CD4-positive, alpha-beta T cell (primary cell): ENCODE measurements at places on chromosomes 5 and 9. TPM values are rescaled to one million over a fixed set of nuclear protein-coding genes. Genes with fewer than 3 reads are reported as not detected.

GRCh38 chr5:65880496-65881072 is 45.8 kb upstream of the ERBIN start:
- no peak for DNase-seq

GRCh38 chr9:28317745-28318144 is 744.5 kb upstream of the C9orf72 start:
- no peak for DNase-seq

GRCh38 chr5:168670881-168671575 is 91.9 kb upstream of the PANK3 start:
- no peak for DNase-seq

DNA sequence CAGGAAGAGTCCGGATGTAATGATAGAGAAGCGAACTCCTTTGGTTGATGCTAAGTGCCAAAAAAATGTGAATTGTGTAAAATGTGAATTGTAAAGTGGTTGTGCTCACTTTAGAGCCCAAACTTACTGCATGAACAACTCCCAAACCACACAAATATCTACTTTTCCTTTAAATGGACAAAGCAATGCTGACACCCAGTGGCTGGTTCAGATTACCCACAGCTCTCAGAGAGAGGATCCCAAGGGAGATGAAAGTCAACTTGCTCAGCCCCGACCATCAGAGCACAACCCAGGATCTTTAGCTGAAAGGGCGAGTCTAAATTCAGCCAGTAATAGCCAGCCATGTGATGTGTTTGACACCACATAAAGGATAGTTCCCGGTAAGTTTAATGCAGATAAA is 133.7 kb downstream of the NMUR2 start:
- DNase-seq = peak; percentile 13

DNA sequence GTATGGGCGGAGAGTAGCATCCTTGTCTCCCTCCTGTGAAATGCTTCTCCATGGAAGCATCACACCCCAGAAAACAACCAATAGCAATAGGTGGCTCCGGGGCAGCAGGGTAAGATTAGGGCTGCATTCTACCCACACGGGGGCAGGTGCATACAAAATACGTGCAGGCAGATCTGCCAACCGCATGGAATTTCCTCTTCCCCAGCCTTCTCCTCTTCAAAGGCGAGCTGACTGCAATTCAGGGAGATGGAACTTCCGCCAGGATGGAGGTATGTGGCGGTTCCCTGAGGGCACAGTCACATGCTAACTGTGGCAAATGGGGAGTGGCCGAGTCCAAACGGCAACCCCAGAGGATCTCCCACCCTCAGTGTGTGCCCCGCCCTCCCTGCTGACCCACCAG is 81.5 kb downstream of the LMNB1 start:
- no peak for DNase-seq

DNA sequence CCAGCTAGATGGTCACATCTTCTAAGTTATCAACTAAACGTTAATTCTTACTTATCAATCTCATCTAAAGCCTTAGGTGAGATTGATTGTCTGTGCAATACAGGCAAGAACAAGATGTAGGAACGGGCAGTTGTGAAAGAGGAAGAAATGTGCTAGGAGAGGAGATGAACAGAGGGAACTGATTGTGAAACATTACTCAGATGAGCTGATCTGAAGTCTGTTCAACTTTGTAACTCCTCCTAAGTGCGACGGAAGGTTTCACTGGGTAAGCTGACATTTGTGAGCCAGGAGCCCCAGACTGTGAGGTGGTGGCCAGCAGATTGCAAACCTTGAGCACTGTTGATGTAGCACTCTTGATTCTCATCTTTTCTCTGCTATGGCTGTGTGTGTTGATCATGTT is 204.1 kb downstream of the CD180 start:
- no peak for DNase-seq

DNA sequence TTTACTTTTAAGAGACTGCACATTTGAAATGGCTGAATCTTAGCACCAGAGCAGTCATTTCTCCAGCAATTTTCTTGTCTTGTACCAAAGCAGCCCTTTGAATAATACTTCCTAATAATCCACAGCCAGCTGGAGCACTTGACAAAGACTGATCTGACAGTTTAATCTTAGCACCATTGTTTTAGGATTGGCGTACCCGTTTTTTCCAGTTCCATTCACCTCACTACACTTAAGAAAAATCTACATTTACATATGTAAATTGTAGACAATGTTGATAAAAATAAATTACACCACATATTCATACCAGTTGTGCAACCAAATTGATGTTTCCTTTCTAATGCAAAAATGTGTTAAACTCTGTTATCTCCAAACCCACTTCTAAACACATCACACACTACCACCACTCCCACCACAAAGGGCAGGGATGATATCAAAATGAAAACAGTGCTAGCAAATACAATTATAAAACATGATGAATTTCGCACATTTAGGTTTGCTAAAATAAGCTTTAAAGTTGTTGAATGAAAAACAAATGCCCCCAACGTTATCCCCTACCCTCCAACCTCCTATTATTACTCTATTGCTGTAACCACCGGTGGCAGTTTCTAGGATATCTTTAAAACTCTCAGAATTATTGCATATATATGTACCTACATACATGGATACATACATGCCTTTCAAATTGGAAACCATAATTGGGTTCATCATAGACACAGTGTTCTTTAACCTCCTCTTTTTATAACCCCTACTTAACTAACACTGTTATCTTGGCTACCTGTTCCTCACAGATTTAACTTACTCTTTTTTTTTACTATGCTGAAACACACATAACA is 21.5 kb downstream of the SERINC5 start:
- DNase-seq = no peak

GRCh38 chr5:96087939-96088338 is 126.3 kb upstream of the ELL2 start:
- no peak for DNase-seq

DNA sequence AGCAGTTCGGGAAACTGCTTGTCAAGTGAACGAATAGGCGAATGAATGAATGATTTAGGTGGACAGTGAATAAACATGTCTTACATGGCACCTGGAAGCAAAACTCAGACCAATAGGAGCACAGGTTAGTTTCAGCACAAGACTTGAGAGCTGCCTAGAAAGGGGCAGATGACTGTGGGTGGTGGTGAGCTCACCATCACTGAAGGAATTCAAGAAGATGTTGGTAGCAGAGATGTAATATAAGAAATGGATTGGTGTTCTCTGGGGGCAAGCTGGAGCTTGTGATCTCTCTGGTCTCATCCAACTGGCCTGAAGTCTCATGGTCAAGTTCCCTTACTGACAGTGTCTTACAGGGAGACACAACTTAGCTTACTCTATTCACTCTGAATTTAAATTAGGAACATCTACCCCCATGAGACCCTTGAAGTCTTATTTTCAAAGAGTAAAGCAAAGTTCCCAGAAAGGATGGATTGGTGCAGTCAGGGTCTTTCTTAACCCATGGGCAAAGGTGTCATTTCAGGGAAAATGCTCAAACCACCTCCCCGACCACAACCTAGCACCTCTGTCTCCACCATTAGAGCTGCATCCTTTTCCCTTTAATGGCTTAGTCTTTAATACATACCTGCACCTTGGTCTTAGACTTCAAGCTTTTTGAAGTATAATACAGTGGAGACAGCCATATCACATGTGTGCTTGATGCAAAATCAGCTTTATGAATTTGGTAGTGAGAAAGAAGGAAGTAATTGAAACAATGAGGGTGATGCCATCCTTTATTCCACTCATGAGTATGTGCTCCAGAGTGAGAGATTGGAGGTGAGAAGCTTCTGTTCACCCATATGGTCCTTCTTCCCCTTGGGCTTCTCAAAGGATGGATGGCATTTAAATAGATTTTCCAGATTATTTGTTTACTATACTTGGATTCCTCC is 5.1 kb downstream of the LCP2 start:
- DNase-seq = no peak

DNA sequence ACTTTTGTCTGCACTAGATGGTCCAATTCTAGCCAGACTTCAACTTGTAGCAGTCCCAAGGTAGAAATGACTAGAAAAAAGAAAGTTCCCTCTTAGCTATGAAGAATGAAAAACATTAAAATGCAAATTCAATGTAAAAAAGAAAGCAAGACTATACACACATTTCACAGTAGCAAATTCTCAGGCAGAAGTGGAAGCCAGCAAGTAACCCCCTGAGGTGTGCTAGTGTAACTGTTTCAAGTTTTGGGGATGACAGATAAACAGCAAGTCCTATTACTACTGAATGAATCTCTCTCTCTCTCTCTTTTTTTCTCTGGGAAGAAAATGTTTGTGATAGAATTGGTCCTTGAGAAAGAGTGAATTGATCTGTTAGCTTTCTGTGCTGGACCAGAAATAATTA is 185.6 kb downstream of the EFNA5 start:
- no peak for DNase-seq

The TXNDC8 gene
- not detected for total RNA-seq

The ENG gene
- 2.6 TPM for total RNA-seq

The ZFP2 gene
- total RNA-seq = 0.49 TPM
